ENCODE measurements at places on chromosomes 6 and 20.

DNA sequence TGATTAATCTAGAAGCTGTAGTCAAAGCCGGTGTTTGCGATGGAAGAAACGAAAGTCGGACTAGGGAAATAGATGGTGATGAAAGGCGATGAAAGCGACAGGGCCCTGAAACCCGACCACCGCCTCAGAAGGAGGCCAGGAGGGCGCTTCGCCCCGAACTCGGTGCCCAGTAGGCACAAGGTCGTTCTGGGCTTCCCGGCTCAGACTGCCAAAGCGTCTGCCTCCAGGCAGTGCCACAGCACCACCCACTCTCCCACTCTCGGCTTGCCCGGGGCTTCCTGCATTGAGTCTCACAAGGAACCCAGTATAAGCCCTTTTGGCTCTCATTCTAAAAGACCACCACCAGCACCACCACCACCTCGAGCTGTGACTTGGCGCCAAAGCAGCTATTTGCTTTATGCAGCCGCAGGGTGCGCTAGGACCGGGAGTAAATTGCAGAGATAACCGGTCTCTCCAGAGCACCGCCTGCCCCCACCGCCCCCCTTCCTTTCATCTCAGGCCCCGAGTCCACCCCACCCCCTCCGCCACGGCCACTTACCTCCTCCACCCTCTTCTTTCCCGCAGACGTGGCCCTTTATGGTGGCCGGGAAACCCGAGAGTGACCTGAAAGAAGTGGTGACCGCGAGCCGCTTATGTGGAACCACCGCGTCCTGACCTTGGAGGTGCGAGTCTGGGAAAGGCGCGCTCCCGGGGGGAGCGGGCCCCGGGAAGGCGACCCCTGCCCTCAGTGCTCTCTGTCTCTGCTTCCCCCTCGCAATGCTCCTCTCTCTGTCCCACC is 2.4 kb downstream of the TCF21 start:
- H3K4me1 ChIP-seq, result no peaks in the 10 kb centered on the region
- peak overlapping the region; percentile 74 for H3K4me3 ChIP-seq
- H3K27ac ChIP-seq, result no peak overlapping the region
- H3K36me3 ChIP-seq, result no peaks in the 10 kb centered on the region
- H3K27me3 ChIP-seq, result peaks cover 16% of the 10 kb centered on the region

- no peak for DNase-seq
- no peaks in the 10 kb centered on the region for H3K36me3 ChIP-seq
- H3K4me1 ChIP-seq, result no peaks in the 10 kb centered on the region
Measured at GRCh38 chr6:169101036-169101805, 152.4 kb downstream of the THBS2 start.

DNA sequence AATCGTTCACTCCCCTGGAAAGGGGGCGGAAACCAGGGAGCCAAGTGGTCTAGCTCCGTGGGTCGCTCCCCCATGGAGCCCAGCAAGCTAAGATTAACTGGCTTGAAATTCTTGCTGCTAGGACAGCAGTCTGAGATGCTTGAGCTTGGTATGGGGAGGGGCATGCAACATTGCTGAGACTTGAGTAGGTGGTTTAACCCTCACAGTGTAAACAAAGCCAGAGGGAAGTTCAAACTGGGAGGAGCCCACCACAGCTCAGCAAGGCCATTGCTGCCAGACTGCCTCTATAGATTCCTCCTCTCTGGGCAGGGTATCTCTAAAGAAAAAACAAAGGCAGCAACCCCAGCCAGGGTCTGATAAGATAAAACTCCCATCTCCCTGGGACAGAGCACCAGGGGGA is 43.2 kb downstream of the COL21A1 start:
- no peak overlapping the region for H3K4me3 ChIP-seq
- no peaks in the 10 kb centered on the region for H3K27me3 ChIP-seq
- no peaks in the 10 kb centered on the region for H3K36me3 ChIP-seq
- DNase-seq, result no peak
- no peak overlapping the region for H3K27ac ChIP-seq

- no peak overlapping the region for H3K4me3 ChIP-seq
- peak; percentile 41 for DNase-seq
- H3K36me3 ChIP-seq, result no peaks in the 10 kb centered on the region
- no peaks in the 10 kb centered on the region for H3K27me3 ChIP-seq
- H3K27ac ChIP-seq, result no peak overlapping the region
- H3K4me1 ChIP-seq, result no peaks in the 10 kb centered on the region
Measured at GRCh38 chr20:51372176-51372803, 170.2 kb downstream of the NFATC2 start.

DNA sequence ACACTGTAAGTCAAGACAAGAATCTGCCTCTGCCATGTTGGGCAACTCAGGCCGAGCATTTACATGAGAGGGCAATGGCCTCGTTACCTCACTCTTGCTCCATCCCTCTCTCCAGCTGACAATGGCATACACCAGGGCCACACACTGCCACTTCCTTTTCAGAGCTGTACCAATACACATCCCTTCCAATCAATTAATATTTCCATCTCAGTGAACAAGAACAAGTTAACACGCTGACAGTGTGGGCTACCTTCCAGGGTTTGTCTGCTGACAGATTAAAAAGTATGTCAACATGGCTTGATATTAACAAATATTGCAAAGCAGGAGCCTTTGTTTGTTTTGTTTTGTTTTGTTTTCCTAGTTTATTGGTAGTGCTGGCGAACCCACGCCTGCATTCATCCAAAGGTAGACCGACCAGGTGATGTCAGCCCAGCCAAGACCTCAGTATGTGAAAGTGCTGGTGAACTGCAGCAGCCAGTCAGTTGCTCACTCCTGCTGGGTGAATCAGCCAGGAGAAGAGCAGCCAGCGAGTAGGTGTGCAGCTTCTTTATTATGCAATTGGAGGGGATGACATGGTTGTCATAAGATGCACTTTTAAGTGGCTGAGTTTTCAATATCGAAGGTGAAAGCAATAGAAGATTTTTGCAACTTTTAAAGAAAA is 487.3 kb upstream of the JARID2 start:
- no peak overlapping the region for H3K4me3 ChIP-seq
- no peaks in the 10 kb centered on the region for H3K36me3 ChIP-seq
- H3K27me3 ChIP-seq, result no peaks in the 10 kb centered on the region
- DNase-seq, result no peak
- no peak overlapping the region for H3K27ac ChIP-seq

DNA sequence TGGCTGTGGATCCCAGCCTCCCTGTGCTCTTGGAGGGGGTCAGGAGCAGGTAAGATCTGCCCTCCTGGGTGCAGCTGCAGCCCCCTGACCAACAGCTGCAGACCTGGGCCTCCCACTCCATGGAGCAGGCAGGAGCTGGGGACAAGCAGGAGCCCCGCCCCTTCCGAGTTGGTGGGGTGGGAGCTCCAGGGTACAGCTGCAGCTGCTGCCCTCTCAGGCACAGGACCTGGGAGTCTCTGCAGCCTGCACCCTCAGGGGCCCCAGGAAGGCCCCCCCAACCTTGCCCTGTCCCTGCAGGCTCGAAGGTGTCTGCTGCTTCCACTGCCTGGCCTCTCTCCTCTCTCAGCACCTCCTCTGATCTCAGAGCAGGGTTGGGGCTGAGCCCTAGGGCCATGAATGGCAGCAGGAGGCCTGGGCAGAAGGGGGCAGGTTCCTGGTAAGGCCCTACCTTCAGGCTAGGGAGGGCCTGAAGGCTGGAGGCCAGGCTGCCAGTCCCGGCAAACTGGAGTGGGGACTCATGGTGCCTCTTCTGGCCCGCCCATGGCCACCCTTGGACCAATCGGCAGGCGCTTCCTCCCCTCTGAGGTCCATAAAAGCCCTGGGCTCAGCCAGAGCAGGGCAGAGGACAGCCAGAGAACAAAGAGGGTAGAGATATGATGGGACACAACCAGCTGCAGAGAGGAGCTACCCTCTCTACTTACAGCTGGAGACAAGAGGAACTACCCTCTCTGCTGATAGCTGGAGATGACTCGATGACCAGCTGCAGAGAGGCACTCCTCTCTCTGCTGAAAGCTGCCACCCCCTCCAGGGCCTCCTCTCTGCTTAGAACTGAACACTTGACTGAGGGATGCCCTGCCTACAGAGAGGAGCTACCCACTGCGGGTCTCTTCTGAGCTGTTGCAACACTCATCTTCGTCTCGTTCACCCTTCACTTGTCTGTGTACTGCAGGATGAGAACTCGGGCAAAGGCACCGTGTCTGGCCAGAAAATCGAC is 7.8 kb upstream of the PACSIN1 start:
- H3K4me3 ChIP-seq, result no peak overlapping the region
- no peaks in the 10 kb centered on the region for H3K36me3 ChIP-seq
- no peaks in the 10 kb centered on the region for H3K27me3 ChIP-seq

- H3K27me3 ChIP-seq, result no peaks in the 10 kb centered on the region
- no peak overlapping the region for H3K27ac ChIP-seq
- H3K36me3 ChIP-seq, result no peaks in the 10 kb centered on the region
- DNase-seq, result no peak
- H3K4me1 ChIP-seq, result no peaks in the 10 kb centered on the region
Measured at GRCh38 chr6:37279366-37280134, 21.6 kb upstream of the TMEM217 start.

- H3K27ac ChIP-seq, result no peak overlapping the region
- DNase-seq, result peak; percentile 64
- no peak overlapping the region for H3K4me3 ChIP-seq
- no peaks in the 10 kb centered on the region for H3K36me3 ChIP-seq
- H3K27me3 ChIP-seq, result no peaks in the 10 kb centered on the region
Measured at GRCh38 chr6:154249499-154250298, 106.9 kb downstream of the IPCEF1 start.
